ENCODE measurements at places on chromosomes 3 and 15.

- DNase-seq: no peak
Measured at GRCh38 chr3:176106380-176106779, 1090.9 kb downstream of the TBL1XR1 start.

DNA sequence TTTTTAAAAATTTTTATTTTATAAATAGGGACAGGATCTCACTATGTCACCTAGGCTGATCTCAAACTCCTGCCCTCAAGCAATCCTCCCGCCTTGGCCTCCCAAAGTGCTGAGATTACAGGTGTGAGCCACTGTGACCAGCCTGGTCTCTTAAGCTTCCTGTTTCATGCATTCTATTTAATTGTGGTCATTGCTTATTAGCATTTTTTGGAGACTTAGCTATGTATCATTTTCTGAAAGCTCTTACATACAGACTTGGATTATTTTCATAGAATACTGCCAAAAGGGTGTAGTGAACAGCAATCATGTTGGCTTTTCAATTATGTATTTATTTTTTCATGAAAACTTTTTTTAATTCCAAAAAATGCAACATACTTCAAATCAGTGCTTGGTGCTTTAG, 51.5 kb upstream of the DCUN1D1 start:
- no peak for DNase-seq

DNA sequence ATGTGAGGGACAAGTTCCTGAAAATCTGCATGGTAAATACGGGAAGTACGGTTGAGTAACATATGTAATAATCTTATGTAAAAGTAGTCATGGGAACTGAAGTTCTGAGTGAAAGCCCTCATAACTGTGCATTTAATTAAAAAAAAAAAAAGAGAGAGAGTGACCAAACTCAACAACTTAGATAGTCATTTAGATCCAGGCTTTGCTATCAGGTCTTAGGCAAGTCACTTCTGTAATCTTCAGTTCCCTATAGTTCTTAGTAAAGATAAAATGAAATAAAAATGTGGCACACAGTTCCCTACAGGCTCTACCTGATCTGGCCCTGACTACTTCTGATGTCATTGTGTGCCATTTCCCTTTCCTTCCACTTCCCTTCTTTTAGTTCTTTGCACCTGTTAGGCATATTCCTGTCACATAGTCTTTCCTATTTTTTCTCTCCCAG, 15.0 kb downstream of the RNF111 start:
- DNase-seq: no peak

GRCh38 chr3:81920816-81921215, 159.4 kb upstream of the GBE1 start:
- no peak for DNase-seq

GRCh38 chr3:25156626-25157025, 271.4 kb upstream of the RARB start:
- no peak for DNase-seq

DNA sequence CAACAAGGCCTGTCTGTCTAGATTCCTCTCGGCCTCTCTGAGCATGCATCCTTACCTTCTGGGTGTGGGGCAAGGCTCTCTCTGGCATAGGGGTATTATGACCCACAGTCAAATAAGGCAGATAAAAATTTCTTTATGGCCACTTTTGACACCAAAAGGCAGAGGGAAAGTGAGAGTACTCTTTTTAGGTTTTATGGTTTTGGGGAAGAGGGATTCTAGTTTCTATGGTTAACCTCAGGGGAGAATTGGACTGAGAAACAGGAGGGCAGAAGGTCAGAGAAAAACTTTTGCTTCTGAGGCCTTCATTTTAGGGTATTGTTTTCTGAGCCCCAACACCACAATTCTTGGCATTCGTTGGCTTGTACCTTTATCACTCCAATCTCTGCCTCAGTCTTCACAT, 70.0 kb upstream of the CCDC54 start:
- no peak for DNase-seq

DNA sequence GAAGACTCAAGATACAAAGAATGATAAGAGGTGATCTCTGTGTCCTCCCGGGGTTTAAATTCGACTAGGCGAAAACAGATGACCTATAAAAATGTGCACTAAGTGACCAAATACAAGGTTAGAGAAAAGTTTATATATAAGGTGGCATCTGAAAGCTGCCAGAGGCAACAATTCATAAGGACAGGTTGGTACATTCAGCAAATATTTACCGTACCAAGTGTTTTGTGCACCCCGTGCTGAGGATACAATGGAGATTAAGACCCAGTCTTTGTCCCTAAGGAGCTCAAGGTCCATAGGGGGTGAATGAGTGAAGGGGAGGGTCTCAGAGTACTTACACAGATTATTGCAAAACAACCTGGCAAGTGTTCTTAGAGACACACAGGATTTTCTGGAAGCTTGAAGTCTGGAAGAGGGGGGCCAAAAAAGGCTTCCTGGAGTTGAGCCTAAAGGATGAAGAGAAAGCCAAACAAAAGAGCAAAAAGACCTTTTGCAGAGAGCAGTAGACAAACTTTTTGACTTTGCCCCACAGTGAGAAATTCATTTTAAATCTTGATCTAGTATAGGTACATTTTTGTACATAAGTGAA, 71.4 kb upstream of the LRIG1 start:
- DNase-seq: no peak

- DNase-seq: no peak
Measured at GRCh38 chr15:81880314-81880713, 165.5 kb downstream of the MEX3B start.

GRCh38 chr3:86673991-86674390, 317.0 kb downstream of the VGLL3 start:
- no peak for DNase-seq

DNA sequence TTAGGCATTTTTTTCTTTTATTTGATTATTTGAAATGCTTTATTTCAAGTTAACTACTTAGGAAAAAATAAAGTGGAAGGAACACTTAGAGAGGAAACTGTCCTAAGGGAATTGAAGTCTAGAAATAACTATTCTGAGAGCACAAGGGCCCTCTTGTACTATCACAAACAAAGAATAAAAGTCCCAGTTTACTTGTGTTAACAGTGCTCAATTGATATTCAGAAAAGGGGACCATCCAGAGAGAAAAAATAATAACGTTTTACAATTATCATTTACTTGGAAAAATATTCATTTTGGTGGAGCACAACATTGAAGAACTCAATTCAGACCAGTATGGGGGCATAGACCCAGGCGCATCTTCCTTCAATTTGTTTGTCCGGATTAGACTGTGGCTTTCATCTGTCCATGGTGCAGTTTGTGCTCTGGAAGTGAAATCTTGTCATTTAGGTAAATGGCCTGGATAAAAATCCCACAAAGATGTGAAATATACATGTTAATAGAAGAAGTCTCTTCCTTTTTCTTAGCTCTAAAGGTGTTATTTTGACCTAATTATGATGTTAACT, 54.5 kb upstream of the SAMMSON start:
- DNase-seq: no peak

DNA sequence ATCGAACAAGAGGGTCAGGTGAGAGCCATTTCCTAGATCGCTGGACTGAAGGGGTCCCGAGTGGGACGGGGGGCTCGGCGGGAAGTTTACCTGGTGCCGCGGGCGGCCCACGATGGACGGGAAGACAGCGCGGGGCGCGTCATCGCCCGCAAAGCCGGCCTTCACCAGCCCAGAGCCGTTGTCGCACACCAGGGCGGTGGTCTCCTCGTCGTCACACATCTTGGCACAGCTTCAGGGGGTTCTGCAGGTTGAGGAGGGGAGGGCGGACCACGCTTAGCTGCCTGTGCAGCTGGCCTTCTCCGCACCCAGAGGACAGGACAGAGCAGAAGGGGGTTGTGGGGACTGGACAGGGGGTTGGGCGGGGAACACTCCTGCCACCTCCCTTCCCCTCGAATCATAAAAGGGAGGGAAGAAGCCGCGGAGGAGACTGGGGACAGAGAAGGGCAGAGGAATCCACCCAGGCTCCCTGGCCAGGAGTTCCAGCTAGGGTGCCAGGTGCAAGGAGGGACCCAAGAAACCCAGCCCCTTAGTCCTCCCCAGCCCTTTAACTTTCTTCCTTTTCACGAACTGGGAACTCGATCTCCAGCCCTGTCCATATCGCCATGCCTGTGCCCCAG, 651 bp downstream of the ACTC1 start:
- DNase-seq: no peak

GRCh38 chr3:120113128-120114116, 19.2 kb upstream of the GSK3B start:
- DNase-seq: no peak

DNA sequence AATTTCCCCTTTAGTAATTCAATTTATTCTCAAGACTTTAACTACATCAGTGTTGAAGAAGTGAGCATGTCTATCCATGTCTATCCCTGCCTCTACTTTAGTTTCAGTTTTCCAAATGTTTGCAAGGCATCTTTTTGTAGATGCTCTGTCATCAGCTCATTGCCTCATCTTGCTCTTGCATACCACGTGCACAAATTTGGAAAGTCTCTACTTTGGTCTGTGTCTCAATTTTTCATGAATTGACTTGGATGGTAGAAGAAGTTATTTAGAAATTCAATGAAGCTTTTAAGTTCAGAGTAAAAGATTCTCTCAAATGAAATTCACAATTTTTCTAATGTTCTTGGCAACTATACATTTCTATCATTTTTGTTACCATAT, 55.3 kb downstream of the CLDN1 start:
- no peak for DNase-seq

DNA sequence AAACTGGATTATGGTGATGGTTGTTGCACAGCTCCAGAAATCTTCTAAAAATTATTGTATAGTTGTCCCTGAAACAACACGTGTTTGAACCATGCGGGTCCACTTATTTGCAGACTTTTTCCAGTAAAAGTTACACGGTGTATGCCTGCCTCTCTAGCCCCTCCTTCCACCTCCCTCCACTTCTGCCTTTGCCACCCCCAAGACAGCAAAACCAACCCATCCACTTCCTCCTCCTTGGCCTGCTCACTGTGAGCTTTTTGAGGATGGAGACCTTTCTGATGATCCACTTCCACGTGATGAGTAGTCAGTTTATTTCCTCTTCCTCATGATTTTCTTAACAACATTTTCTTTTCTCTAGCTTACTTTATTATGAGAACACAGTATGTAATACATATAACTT, 5.4 kb downstream of the CYFIP1 start:
- DNase-seq: no peak

- DNase-seq: no peak
Measured at GRCh38 chr15:67948215-67948614, 105.9 kb upstream of the PIAS1 start.

- no peak for DNase-seq
Measured at GRCh38 chr3:158101335-158102241, 4.6 kb downstream of the SHOX2 start.

GRCh38 chr3:23830869-23831484, 25.2 kb downstream of the UBE2E1 start:
- DNase-seq: no peak

- no peak for DNase-seq
Measured at GRCh38 chr15:43251185-43251870, 15.4 kb downstream of the TGM5 start.

GRCh38 chr3:2158828-2159227, 60.2 kb downstream of the CNTN4 start:
- DNase-seq: no peak

- no peak for DNase-seq
Measured at GRCh38 chr15:99282586-99282985, 31.3 kb downstream of the LRRC28 start.

DNA sequence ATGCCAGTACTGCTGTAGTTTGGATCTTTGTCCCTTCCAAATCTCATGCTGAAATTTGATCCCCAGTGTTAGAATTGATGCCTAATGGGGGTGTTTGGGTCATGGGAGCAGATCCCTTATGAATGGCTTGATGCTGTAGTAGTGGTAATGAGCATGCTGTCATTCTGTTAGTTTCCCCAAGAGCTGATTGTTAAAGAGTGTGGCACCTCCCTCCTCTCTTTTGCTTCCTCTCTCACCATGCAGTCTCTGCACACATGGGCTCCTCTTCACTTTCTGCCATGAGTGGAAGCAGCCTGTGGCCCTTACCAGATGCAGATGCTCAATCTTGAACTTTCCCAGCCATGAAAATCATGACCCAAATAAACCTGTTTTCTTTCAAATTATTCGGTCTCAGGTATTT, 141.3 kb upstream of the DPPA4 start:
- DNase-seq: no peak

- no peak for DNase-seq
Measured at GRCh38 chr15:52503788-52504496, 24.7 kb downstream of the MYO5A start.

DNA sequence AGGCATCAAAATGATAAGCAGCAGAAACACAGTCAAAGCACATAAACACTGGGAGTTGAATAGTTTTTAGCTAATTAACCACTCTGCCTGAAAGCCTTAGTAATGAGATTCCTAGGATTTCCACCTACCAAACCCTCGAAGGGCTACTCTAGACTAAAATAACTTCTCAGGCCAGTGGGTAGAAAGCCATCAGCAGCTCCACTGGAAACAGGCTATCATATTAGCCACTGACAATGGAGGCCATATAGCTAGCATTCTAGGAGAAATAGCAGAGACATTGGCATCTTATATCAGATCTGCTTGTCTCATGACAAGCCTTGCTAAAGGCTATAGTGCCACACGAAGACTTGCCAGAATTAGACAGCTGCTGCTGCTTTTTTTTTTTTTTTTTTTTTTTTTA, 4.5 kb upstream of the CAPN3 start:
- DNase-seq: no peak

DNA sequence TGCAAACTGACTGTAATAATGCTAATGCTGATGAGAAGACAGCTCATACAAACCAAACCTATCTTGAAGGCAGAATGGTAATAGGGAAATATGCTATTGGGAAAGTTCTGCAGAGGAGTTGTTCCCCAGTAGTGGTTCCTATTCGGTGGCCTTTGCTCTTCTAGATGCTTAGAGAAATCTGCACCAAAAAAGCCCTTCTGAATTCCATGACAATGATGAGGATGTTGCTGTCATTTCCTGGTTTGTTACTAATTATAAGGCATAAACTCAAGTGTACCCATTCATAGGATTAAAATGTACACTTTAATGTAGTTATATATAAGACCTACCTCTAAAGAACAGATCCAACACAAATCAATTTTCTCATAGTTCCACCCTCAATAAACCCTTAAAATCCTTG, 30.1 kb downstream of the TOMM70 start:
- DNase-seq: no peak

GRCh38 chr3:144760831-144761230, 789.2 kb downstream of the DIPK2A start:
- no peak for DNase-seq

DNA sequence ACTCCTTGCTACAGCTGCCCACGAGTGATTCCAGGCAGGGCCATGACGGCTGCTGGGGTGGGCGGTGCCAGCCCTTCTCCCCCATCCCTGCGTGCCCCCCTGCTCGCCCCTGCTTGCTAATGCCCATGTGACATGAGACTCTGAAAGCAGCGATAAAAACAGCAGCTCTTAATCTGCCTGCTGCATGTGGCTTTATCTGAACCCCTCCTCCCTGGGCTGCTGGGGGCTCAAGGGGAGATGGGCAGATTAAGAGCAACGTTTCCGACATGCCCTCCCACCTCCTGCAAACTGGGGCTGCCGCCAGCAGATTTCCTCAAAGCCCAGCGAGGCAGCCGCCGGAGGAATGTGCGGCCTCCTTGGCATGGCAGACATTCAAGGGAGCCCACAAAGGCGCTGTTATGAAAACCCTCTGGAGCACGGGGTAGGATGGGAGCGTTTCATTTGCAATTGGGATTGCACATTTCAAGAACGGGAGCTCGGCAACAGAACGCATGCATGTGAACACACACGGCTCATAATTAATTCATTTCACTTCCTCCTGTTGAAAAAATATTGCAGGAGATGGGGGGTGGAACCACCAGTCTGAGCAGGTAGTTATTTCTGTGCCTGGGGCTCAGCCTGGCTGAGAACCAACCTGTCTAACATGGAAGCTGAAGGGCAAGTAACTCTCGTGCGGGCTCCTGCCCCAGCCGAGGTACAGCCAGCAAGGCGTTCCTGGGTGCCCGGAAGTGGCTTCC, 504.2 kb upstream of the PROK2 start:
- no peak for DNase-seq

GRCh38 chr3:7275396-7275795, 414.5 kb downstream of the GRM7 start:
- DNase-seq: no peak

All from stimulated activated CD8-positive, alpha-beta memory T cell treated with anti-CD3 and anti-CD28 coated beads, Interleukin-7, amount 100 ng/mL, for 24 hours (primary cell).